A549 treated with AZD2906 at 1 μM for 4 hours (cell line): ENCODE measurements at places on chromosomes 3 and 15. TPM values are rescaled to one million over a fixed set of nuclear protein-coding genes. Genes with fewer than 3 reads are reported as not detected.

CCDC80 gene
- total RNA-seq: 37.7 to 74.4 TPM (median 51.6 TPM) in 5 replicates

GCSAM gene
- not detected in 5 replicates for total RNA-seq

FYTTD1 gene
- total RNA-seq: 22.0 to 30.9 TPM (median 24.1 TPM) in 5 replicates

MAGEF1 gene
- 26.0 to 30.8 TPM (median 29.3 TPM) in 5 replicates for total RNA-seq

BAHD1 gene
- 9.8 to 11.7 TPM (median 11.2 TPM) in 5 replicates for total RNA-seq

FAM43A gene
- 11.3 to 23.6 TPM (median 22.1 TPM) in 5 replicates for total RNA-seq

KLHL6 gene
- 0.01 TPM in 1 of 5 replicates, not detected in the others for total RNA-seq

FBXL22 gene
- total RNA-seq: 0.16 to 0.30 TPM (median 0.17 TPM) in 5 replicates

GHSR gene
- total RNA-seq: not detected in 5 replicates

HGD gene
- 17.9 to 23.4 TPM (median 20.8 TPM) in 5 replicates for total RNA-seq

KBTBD13 gene
- not detected in 5 replicates for total RNA-seq

KLHL40 gene
- not detected in 5 replicates for total RNA-seq

IQGAP1 gene
- total RNA-seq: 165 to 291 TPM (median 173 TPM) in 5 replicates
